ENCODE measurements at places on chromosomes 2 and 18.

- DNase-seq, result no peak
Observed at GRCh38 chr2:195756218-195756942, 99.4 kb downstream of the SLC39A10 start.

GRCh38 chr2:8544786-8545694 lies 136.8 kb upstream of the ID2 start:
- peak; percentile 58 for DNase-seq

DNA sequence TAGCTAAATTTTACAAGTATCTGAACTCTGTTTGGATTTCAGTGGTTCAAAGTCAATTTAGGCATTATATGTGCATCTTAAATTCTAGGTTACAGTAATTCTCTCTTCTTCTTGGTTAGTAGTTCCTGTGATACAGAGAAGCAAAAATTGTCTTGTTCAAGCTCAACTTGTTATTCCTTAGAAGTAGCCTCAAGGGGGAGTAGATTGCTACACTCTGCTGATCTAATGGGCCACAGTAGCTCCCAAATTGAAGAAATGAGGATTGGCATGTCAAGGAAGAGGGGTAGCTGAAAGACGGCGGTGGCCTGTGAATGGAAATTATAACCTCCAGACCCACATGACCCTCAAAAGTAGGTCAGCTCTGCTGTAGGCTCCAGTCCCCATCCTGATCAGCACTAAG lies 334.7 kb downstream of the HRH4 start:
- DNase-seq, result no peak

- DNase-seq, result no peak
Observed at GRCh38 chr18:76752400-76752799, 70.0 kb upstream of the ZNF236 start.

GRCh38 chr18:41482501-41482900 lies 472.5 kb upstream of the PIK3C3 start:
- no peak for DNase-seq

GRCh38 chr2:142865924-142866323 lies 11.5 kb upstream of the KYNU start:
- DNase-seq, result no peak

- no peak for DNase-seq
Observed at GRCh38 chr2:160207804-160208654, 8.0 kb upstream of the ITGB6 start.

DNA sequence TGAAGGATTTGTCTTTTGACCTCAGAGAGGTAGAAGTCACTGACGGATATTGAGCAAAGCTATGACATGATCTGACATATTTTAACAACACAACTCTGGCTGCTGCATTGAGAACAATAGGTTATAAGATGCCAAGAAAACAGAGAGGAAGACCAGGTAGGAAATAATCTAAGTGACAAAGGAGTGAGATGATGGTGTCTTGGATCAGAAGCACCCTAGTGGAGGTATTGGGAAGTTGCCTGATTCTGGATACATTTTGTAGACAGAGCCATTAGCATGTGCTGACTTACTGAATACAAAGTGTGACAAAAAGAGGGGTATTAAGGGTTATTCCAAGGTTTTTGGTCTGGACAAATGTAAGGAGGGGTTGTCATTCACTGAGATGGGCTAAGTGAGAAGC lies 1438.1 kb downstream of the DPP10 start:
- DNase-seq, result no peak

DNA sequence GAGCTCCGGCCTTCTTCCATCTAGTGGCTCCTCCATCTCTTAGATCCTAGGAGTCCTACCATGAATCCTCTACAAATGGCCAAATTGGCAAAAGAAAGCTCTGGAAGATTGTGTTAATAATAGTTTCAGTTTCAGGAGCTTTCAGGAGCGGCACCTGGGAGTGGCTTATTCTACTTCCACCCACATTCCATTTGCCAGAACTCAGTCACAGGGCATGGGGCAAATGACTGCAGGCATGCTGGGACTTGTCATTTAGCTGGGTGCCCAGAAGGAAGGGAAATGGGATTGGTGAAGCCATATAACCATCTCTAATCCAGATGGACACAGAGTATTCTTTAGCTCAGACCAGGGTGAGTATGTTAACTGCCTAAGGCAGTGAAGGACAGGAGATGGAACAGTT lies 3.6 kb upstream of the LRATD1 start:
- peak; percentile 45 for DNase-seq

DNA sequence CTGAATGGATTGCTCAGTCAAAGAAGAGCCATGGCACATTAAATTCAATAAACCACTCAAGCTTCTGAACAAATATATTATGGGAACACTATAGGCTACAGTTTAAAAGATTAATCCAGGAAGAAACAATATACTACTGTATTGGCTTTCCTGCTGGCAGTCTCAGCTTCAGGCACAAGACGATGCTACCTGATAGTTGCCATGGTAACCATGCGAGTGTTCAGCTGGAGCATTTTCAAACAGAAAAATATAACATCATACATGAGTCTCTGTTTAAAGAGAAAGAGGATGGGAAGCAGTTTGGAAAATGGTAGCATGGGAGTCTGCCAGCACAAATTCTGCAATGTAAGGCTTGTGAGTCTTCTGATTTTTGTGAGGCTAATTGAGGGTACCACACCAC lies 65.9 kb upstream of the CPO start:
- DNase-seq, result no peak

DNA sequence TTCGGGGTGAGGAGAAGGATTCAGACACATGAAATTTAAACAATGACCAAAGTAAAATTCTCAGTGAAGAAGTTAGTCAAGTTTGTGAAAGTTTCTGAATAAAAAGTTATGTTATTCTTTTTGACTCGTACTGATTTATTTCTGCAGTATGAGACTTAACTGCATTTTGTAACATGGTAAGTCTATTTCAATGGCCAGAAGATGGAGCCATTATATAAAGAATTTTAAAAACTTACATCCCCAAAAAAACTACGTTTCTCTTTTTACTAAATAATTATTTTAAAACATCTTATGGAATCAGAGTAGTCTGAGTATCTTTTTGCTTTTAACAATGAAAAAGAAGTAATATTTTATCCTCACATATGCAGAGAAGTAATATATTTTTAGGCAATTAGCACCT lies 51.4 kb upstream of the SCN1A start:
- DNase-seq, result no peak

DNA sequence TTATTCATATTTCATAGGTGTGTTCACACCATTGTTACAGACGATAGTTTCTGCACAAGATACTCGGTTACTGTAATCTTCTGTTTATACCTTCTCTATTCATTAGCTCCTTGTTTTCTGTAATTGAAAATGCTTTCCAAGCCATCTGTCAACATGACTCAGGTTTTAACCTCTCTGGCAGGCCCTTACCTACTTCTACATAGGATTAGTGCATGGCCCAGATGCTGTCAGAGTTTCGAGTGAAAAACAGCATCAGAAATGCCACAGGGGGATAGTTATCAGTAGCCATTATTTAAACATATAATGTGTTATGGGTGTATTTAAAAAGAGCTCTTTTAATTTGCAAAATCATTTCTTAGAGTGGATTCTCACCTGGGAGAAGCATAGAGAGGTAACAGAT lies 596.4 kb downstream of the FBXO15 start:
- DNase-seq, result no peak

GRCh38 chr2:44188696-44189095 lies 20.0 kb downstream of the PPM1B start:
- no peak for DNase-seq

DNA sequence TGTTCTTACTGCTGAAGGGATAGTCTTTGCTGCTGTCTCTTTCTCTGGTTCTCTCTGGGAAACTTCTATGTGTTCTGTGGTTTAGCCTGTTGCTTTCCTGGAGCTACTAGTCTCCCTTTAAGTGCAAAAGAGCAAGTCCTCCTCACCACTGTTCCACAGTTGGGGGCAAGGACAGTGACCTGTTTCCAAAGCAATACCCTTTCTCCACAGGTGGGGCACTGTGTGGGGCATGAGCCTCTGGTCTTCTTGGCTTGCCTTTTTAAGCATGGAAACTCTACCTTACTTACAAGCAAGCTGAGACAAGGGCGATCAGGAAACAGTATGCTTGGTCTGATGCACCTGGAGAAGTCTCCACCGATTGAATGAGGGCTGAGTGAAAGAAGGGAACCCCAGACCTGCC lies 156.7 kb downstream of the CPS1 start:
- DNase-seq, result no peak

- DNase-seq, result peak; percentile 2
Observed at GRCh38 chr2:1665761-1666505, 78.4 kb downstream of the PXDN start.

- DNase-seq, result no peak
Observed at GRCh38 chr2:71777946-71778345, 324.6 kb downstream of the DYSF start.

DNA sequence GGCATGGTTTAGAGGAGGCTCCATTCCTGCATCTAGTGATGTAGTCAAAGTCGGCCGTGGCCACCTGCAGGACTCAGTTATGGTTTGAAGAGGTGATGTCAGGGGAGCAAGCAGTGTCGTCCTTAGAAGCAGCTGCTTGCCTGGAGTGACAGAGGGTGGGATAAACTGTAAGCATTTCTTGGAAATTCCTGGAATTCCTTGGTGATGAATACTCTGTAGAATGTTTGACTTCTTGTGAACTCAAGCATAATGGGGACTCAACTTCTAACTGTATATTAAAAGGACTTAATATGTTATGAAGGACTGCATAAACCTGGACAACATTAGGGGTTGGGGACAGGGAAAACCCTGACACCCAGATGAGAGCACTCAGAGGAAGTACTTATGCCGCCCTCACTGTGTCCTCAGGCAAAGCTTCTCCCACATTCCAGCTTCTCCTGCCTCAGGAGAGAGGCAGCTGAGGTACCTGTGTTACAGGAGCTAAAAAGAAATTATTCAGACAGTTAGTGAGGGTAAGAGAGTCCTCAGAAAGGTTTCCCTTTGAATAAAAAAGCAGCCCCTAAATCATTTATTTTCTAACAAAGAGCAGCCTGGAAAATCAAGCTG lies 459.9 kb upstream of the CELF4 start:
- DNase-seq, result no peak

DNA sequence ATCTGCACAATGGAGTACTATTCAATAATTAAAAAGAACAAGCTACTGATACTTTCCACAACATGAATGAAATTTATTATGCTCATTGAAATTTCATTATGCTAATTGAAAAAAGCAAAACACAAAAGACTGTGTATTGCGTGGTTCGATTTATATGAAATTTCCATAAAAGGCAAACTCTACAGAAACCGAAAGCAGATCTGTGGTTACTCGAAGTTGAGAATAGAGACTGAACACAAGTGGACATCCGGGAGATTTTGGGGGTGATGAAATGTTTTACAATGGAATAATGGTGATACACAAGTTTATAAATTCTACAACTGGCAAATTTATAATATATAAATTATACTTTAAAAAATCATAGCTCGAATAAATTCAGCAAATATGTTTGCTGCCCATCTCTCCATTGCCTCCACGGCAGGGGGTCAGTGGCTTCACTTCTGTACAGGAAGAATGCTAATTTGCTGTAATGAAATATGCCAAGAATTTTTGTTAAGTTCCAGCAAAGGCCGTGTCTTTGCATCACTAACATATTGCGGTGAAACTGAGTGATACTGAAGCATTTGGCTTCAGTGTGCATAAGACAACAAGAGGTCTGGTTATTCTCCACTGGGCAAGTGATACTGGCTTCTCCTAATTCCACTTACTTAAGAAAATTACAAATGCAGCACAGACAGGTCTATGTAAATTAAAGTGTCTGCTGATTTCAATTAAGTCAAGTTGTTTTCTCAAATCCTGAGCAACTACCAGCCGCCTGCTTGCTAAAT lies 96.7 kb downstream of the TMEM163 start:
- no peak for DNase-seq

DNA sequence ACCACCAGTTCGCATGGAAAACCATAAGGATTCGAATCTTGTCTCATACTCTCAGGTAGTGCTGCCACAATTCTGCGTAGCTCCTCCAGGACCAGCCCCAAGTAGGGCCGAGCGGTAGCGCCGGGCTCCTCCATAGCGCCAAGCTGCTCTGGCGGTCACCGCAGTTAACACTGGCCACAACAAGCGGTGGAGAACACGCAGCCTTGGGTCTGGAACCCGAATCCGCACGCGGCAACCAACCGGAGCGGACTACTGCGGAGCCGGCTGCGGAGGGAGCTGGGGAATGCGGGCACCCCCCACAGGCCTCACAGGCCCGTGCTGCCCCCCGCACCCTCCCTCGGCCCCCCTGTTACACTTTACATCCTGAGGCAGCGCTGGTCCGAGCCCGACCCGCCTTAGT lies 531.5 kb downstream of the STK39 start:
- no peak for DNase-seq

GRCh38 chr2:31383471-31384153 lies 30.9 kb downstream of the XDH start:
- DNase-seq, result no peak

- DNase-seq, result no peak
Observed at GRCh38 chr2:63345285-63345633, 243.0 kb downstream of the WDPCP start.

GRCh38 chr2:72696559-72696958 lies 129.3 kb downstream of the EXOC6B start:
- DNase-seq, result no peak

All from kidney (tissue), 22 donors.